ENCODE measurements at places on chromosomes 3 and 15.

- DNase-seq = no peak
Measured at GRCh38 chr15:31262901-31263671, 63.5 kb upstream of the KLF13 start.

- DNase-seq = peak; percentile 8
Measured at GRCh38 chr3:147838652-147839051, 429.5 kb downstream of the ZIC1 start.

DNA sequence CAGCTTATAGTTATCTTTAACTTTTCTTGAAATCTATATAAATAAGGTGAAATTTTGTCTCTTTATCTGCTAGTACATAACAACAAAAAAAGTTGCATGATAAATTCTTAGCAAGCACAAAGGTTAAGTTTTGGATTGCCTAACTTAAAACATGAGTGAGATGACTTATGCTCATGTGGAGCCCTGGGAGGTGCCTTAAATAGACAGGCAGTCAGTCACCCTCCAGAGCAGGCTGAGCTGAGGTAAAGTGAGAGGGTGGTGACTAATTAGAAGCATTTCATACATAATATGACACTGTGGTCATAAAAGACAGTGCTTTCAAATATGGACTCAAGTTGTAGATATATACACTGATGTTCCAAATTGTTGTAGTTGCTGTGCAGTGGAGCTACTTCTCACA lies 14.6 kb upstream of the MME start:
- peak; percentile 75 for DNase-seq

- no peak for DNase-seq
Measured at GRCh38 chr3:51388286-51389029, 2.6 kb upstream of the RBM15B start.

GRCh38 chr3:4850211-4850927 lies 128.9 kb upstream of the BHLHE40 start:
- DNase-seq = no peak

GRCh38 chr3:133914839-133915600 lies 19.3 kb upstream of the RAB6B start:
- no peak for DNase-seq

DNA sequence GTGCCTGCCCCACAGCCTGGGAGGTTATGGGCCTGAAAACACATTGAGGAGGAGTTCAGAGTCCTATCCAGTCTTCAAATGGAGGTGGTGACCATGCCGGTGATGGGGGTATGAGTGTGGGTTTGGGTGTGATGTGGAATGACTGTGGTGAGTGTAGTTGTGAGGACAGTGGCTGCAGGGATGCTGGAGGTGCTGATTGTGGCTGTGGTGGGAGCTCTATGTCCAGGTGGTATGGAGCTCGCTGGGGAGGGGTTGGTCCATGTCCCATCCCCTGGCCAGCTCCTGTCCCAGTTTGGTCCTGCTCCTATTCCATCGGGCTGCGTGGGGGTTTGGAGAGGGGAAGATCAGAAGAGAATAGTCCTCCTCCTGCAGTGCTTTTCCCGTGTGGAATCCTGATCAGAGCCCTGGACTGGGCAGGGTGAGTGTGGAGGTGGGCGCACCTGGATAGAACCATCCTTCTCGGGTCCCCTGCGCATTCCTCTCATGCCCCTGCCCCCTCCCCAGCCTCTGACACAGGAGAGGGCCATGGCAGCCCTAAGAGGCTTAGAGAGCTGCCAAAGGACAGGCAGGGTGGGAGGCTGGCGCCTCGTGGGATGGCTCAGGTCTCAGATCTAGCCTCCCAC lies 23.0 kb upstream of the GOLGA6C start:
- DNase-seq = no peak

GRCh38 chr3:67657192-67657591 lies 2.8 kb upstream of the SUCLG2 start:
- no peak for DNase-seq

- no peak for DNase-seq
Measured at GRCh38 chr3:44130249-44130648, 111.4 kb upstream of the TOPAZ1 start.

DNA sequence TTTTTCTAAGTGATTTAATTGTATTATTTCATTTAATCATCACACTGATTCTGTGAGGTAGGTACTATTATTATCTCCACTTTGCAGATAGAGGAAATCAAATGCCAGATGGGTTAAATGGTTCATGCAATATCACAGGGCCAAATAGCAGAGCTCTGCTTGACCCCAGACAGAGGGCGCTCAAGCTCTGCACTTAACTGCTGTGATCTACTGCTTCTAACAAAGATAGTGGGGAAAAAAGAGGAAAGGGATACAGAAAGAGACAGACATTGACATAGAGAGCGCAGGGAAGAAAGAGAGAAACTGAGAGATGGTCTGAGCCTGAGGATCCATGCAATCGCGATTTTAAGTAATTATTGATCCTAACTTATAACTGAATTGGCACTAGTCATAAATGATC lies 279.1 kb upstream of the THRB start:
- peak; percentile 59 for DNase-seq

DNA sequence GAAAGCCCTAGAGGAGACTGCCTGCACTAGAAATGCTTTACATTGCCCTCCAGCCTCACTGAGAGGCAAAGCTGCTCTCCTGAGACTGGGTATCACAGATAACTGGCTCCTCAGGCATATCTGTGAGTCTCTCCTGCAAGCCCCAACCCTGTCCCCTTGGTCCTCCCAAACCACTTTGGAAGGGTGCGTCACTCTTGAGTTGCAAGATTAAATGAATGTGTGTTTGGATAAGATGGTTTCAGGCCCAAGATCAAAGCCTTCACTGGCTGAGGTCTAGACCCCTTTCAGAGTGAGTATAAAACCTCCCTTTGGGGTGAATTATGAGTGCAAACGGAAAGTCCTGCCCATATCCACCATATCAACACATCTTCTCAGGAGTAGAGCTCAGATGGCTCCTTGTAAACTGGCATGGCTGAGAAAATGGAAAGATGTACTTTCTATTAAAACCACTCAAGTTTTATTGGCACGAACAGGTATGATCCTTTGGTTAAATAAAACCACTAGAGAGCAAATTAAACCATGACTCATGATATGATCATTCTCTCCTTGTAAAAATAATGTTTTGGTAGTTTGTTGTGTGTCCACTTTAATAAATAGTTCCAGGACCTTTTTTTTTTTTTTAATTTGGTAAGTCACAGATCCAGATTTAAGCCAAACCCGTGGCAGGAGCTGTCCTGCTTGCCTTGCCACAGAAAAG lies 164.0 kb downstream of the CHST2 start:
- no peak for DNase-seq

DNA sequence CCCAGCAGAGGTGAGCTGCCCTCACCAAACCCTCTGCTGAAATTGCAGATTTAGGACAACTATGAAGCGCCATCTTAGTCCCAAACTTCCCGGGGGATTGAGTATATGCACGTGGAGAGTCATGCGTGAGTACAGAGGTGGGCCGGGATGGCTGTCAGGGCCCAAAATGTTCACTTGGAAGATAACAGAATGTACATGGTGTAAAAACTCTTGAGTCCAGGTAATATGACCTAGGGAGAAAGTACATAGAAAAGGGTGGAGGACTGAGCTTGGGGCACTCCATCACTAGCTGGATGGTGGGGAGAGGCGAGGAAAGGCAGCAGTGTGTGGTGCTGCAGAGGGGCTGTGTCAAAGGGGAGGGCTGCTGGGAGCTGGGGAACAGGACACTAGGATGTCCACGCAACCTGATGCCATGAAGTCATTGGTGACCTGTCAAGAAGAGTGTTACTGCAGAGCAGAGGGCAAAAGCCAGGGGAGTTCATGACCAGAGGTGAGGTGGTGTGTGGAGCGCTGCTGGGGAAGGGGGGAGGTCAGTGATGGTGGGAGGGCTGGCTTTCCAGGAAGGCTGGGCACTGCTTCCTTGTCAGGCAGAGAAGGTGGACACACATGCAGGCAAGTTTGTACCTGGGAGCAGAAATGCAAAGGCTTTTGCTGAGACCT lies 236.2 kb upstream of the LYSMD4 start:
- DNase-seq = no peak

DNA sequence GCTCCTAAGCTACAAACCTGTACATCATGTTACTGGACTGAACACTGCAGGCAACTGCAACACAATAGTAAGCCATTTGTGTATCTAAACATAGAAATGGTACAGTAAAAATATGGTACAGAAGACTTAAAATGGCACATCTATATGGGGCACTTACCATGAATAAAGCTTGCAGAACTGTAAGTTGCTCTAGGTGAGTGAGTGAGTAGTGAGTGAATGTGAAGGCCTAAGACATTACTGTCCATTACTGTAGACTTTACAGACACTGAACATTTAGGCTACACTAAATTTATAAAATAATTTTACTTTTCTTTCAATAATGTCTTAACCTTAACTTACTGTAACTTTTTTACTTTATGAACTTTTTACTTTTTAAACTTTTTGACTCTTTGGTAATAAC lies 76.2 kb downstream of the STAG1 start:
- DNase-seq = no peak

DNA sequence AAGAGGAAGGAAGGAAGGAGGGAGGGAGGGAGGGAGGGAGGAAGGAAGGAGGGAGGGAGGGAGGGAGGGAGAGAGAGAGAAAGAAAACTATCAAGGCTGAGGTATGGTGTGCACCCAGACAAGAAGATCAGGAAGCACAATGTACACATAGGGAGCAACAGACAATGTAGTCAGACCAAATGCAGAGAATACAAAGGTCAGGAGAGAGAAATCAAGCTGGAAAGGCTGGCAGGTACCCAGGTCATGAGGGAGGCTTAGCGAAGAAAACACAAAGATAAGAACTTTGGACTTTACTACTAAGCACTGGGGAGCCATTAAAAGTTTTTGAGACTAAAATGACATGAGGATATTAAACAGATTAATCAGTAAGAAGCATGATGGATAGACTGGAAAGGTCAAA lies 176.0 kb upstream of the TMCO5A start:
- no peak for DNase-seq

DNA sequence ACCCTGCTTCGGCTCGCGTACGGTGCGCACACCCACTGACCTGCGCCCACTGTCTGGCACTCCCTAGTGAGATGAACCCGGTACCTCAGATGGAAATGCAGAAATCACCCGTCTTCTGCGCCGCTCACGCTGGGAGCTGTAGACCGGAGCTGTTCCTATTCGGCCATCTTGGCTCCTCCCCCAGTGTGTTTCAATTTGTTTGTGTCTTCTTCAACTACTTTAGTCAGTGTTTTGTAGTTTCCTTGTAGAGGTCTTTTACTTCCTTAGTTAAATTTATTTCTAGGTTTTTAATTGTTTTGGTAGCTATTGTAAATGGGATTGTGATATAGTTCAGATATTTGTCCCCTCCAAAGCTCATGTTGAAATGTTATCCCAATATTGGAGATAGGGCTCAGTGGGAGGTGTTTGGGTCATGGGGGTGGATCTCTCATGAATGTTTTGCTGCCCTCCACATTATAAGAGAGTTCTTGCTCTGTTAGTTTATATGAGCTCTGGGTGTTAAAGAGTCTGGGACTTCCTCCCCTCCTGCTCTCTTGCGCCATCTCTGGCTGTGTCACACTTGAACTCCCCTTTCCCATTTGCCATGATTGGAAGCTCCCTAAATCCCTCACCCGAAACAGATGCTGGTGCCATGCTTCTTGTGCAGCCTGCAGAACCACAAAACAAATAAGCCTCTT lies 304.4 kb downstream of the DOCK3 start:
- DNase-seq = no peak

- DNase-seq = no peak
Measured at GRCh38 chr3:97970956-97971620, 1.1 kb downstream of the RIOX2 start.

- no peak for DNase-seq
Measured at GRCh38 chr3:56633181-56633580, 49.9 kb downstream of the TASOR start.

- no peak for DNase-seq
Measured at GRCh38 chr3:58508437-58508836, 16.5 kb downstream of the KCTD6 start.

GRCh38 chr3:115930922-115931321 lies 307.6 kb downstream of the GAP43 start:
- DNase-seq = no peak

GRCh38 chr15:85667491-85668424 lies 127.0 kb downstream of the KLHL25 start:
- peak; percentile 94 for DNase-seq

- no peak for DNase-seq
Measured at GRCh38 chr3:192273697-192274010, 453.7 kb downstream of the FGF12 start.

- no peak for DNase-seq
Measured at GRCh38 chr3:59306436-59306835, 256.6 kb upstream of the CFAP20DC start.

DNA sequence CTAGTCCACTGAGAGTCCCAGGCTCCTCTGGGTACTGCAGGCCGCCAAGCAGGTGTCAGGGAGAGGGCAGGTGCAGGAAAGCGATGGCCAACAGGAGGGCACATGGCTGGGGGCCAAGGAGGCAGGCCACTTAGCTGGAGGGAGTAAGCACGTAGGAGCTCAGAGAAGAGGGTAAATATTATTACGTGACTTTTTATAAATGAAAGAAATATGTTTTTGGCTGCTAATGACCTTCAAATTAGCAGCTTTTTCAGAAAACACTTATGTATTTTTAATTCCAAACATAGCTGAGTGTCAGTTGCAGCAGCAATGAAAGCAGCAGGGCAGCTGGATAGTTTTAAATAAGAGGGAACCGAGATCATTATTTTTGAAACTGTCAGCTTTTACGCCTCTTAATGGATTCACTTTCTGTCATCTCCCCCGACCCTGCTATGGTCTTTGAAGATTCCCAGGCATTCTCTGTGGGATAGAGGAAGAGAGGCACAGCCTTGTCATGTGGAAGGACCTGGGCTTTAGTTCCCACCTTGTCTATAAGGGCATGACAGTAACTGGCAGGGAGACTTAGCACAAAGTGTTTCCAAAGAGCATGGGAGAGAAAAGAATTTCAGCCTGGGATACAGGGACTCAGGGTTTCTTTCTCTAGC lies 477.1 kb downstream of the EPHB1 start:
- DNase-seq = no peak

DNA sequence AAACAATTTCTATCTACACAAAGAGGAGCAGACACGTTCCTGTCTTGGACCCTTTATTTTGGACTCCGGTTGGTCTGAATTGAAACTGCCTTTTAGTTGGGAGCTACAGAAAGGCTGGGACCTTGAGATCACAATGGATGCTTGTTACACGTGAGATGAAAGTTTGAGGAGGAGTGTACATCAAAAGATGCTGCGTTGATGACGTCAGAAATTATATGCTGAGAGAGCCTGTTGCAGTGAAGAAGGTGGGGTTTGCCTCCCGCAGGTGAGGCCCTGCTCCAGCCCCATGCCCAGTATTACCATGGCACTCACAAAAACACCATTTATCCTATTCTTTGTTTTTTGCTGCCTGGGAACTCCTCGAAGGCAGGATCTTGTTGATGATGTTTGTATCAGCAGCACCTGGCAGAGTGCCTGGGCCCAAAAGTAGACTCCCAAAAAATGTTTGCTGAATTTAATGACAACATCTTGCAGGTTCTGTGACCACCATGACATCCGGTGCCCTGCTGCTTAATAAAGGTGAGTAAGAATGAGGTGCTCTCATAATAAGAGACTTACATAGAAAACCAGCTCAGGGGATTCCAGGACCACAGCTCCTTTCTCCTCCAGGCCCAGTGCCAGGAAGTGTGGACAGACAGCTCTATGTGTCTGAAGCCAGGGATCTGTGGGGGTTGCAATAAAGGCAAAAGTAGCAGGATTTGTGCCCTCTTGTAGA lies 136.1 kb upstream of the UBE2E1 start:
- DNase-seq = no peak
